ENCODE measurements at places on chromosomes 6 and 20.
A peak's percentile ranks its signal among the peaks of the same experiment; 100 is the strongest.

GRCh38 chr6:40909811-40910210 lies 129.2 kb downstream of the UNC5CL start:
- no peak for DNase-seq

GRCh38 chr6:42225029-42225339 lies 7.3 kb upstream of the MRPS10 start:
- no peak for DNase-seq

DNA sequence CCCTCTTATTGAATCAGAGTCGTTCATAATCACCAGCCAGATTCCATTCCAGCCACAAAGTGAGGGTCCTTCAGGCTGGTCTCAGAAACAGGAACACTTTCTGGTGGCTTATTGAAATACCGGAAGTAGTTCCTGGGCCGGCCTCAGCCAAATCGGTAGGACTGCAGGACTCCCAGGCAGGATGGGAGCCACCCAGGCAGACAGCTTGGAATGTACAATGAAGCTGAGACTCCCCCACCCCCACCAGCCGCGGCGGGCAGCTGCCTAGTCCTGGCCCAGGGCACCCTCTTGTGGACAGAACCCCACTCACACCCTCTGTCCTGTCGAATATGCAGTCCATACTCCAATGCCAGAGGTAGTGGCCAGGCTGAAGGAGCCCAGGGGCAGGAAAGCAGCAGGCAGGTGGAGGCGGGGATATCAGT lies 43.8 kb downstream of the MDFI start:
- DNase-seq, result peak; percentile 35

- peak; percentile 31 for DNase-seq
Observed at GRCh38 chr6:1424306-1424927, 35.0 kb downstream of the FOXF2 start.

- no peak for DNase-seq
Observed at GRCh38 chr6:110467566-110468140, 8.8 kb downstream of the SLC22A16 start.

DNA sequence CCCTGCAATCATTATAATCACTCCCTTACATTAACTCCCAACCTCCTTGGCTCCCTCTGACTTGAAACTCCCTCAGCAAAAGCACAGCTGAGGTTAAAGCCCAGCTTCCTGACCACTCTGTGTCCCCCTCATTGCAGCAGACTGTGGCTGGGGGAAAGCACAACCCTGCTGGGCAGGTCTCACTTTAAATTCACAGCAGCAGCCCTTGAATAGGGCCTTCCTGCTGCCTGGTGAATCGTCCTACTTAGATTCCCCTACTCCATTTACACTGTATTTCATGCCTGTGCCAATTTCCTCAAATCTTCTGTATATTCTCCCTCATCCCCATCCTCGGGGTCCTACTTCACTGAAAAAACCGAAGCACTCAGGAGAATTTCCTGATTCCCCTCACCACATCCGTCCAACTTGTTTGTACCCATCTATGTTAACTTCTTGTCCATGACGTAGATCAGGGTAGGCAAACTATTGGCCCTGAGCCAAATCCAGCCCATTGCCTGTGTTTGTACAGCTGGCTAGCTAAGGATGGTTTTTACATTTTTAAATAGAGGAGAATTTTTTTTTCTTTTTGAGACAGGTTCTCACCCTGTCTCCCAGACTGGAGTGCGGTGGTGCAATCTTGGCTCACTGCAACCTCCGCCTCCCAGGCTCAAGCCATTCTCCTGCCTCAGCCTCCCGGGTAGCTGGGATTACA lies 31.5 kb upstream of the GCM1 start:
- DNase-seq, result no peak

- no peak for DNase-seq
Observed at GRCh38 chr6:156191895-156192294, 585.3 kb upstream of the ARID1B start.

DNA sequence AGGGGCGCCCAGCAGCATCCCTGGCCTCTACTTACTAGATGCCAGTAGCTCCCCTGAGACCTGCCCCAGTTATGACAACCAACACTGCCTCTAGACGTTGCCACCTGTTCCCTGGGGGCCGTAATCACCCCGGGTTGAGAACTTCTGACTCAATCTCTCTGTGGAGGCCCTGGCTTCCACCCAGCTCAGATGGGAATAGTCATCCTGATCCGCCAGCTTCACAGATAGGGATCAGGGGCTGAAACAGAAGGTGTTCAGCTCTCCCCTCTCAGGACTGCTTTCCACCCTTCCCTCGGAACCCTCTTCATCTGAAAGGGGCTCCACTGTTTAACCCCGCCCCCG lies 3.3 kb downstream of the CAPN11 start:
- DNase-seq, result peak; percentile 24

- DNase-seq, result no peak
Observed at GRCh38 chr6:148249160-148249559, 93.5 kb upstream of the SASH1 start.

DNA sequence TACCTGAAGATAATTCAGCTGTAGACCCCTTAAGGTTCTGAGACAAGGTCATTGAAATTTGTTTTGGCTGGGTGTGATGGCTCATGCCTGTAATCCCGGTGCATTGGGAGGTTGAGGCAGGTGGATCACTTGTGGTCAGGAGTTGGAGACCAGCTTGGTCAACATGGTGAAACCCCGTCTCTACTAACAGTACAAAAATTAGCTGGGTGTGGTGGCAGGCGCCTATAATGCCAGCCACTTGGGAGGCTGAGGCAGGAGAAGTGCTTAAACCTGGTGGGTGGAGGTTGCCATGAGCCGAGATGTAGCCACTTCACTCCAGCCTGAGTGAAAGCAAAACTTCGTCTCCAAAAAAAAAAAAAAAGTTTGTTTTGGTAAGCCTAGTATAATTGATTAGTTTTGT lies 11.0 kb downstream of the SRSF3 start:
- no peak for DNase-seq

- no peak for DNase-seq
Observed at GRCh38 chr6:38760097-38760496, 45.0 kb downstream of the DNAH8 start.

DNA sequence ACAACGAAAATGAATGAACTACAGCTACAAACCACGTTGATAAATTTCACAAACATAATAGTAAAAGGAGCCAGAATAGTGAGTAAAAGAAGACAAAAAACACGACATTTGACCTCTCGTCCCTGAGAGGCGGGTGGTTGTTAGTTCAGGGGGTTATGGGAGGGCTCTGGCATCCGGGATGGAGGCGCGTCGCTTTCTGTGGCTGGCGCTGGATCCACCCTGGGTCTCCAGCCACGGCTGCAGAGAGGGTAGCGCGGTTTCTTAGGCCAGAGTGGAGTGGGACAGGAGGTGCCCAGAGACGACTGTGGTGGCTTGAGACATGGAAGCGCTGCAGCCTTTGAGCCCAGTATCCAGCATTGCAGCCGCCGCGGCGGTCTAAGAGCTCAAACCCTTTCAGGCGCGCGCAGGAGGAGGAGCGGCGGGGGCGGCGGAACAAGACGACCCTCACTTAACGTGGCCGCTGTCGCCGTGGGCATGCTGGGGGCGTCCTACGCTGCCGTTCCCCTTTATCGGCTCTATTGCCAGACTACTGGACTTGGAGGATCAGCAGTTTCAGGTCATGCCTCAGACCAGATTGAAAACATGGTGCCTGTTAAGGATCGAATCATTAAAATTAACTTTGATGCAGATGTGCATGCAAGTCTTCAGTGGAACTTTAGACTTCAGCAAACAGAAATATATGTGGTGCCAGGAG lies 3.7 kb upstream of the ZSCAN23 start:
- no peak for DNase-seq

DNA sequence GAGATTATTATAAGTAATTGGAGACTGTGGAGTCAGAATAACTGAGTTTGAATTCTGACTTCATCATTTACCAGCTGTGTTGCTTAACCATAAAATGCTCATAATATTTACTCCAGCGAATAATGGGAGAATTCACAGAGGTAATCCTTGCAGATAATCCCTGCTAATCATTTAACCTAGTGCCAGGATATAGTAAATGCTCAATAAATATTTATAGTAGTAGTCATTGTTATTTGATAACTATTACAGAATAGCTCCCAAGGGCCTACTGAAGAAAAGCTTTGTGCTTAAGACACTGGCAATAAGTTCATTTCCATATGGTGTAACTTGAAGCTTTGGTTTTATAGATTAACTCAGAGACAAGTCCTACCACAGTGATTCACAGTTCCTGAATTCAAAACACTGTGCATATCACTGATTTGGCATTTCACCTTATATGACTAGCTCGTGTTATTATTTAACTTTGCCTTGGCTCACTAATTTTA lies 208.8 kb upstream of the PLCB4 start:
- no peak for DNase-seq

- DNase-seq, result no peak
Observed at GRCh38 chr6:110530671-110531070, 54.3 kb upstream of the SLC22A16 start.

- DNase-seq, result no peak
Observed at GRCh38 chr6:163370464-163371117, 43.9 kb upstream of the QKI start.

DNA sequence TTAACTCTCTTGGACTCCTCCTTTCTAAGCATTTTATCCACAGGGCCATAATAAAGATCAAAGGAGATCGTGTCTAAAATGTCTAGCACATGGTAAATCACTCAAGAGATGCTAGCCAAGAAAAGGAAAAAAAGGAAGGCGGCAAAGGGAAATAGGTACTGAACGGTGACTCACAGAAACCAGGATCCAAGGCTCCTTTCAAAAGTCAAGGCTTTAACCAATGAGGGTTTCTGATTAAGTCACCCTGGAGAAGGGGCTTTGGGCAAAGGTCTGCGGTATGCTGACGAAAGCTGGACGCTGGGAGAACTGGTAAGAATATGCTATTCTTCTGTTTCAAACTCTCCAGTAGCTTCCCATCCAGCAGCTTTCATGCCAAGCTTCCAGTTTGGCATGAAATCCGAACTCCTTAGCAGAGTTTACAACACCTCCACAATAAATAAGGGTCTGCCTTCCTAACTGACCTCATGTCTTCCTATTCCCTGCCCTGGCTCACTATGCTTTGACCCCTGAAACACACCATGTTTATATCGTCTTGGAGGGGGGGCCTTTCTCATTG lies 1.0 kb downstream of the TOMM34 start:
- no peak for DNase-seq

Data from GOT3 (cell line).